CD4-positive, alpha-beta T cell treated with Interleukin-1 beta for 1 hour (primary cell): ENCODE measurements at places on chromosomes 5 and 9.

GRCh38 chr5:60277941-60278340 lies 384.4 kb upstream of the PDE4D start:
- no peak for DNase-seq

- DNase-seq, result no peak
These were observed 79.4 kb upstream of the NREP start for GRCh38 chr5:111836426-111836825.

DNA sequence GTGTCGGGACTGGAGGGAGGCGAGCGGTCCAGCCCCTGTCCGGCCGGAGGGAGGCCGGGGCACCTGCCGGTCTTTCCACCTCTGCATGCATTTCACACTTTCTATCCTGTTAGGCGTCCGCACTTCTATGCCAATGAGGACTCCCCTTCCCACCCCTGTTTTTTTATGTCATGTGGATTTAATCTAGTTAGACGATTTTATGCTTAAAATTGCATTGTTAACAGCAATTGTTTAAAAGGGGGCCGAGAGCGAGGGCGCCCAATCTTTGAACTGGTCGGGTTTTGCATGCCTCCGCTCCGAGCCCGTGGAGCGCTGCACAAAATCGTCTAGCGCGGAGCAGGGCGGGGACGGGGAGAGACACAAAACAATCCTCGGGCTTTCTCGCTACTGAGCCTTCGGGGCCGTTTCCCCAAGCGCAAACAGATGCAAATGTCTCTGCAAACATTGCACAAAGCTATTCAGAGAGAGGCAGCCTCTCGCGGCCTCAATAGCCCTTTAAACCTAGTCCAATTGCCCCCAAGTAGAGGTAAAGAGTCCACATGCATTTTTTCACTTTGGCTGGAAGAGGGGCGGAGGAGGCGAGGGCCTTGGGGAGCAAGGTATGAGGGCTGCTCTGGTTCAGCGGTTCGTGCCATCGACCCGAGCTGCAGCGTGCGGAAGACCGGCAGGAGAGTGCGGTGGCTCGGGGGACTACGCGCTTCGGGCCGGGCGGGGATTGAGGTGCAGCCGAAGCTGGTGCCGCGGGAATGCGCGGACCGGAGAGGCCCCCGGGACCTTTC lies 37.5 kb upstream of the TIFAB start:
- no peak for DNase-seq

DNA sequence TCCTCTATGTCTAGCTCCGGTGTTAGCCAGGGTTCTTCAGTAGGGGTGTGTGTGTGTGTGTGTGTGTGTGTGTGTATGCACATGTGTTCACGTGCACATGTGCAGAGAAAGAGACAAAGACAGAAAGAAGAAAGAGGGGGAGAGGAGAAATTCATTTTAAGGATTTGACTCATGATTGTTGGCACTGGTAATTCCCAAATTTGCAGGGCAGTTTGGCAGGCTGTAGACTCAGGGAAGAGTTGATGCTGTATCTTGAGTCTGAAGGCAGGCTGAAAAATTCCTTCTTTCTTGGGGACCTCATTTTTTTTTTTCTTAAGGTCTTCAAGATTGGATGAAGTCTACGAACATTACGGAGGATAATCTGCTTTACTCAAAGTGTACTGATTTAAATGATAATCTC lies 335.7 kb downstream of the NSG2 start:
- DNase-seq, result no peak

- no peak for DNase-seq
These were observed 27.6 kb downstream of the SNCAIP start for GRCh38 chr5:122339591-122339990.

DNA sequence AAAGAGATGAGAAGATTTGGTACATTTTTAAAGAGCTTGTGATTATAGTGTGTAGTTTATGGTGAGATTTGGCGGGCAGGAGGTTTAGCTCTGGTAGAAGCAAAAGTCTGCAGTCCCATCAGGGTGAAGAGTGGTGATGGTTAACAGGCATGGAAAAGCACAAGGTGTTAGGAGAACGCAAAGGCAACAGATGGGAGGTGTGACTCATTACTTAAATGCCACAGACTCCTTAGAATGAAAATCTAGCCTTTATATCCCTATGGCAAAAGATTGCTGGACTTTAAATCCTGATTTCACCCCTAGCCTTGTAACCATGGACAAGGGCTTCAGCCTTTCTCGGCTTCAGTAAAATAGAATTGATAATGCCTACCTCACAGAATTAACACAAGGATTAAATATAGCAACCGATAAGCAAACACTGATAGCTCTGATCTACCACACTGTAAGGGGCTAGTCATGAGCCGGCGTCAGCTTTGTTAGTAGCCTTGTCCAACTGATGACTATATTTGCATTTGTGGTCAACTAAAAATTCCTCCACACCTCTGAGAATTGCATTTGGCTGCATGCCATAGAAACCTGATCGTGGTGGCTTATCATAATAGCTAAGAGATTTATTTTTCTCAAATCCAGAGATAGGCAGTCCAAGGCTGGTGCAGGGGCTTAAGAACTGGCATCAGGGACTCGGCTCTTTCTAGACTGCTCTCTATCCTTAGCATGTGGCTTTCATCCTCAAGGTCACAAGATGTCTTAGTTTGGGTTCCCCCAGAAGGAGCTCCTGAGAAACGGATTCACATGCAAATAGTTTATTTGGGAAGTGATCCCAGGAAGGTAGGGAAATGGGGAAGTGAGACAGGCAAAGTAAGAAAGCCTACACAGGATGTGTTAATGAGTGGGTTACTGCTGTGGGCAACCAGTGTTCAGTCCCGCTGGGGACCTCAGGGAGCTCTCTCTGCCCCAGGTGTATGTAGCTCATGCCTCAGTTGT lies 19.6 kb downstream of the MFAP3 start:
- no peak for DNase-seq

GRCh38 chr9:136875155-136875554 lies 9.0 kb upstream of the EDF1 start:
- DNase-seq, result no peak

DNA sequence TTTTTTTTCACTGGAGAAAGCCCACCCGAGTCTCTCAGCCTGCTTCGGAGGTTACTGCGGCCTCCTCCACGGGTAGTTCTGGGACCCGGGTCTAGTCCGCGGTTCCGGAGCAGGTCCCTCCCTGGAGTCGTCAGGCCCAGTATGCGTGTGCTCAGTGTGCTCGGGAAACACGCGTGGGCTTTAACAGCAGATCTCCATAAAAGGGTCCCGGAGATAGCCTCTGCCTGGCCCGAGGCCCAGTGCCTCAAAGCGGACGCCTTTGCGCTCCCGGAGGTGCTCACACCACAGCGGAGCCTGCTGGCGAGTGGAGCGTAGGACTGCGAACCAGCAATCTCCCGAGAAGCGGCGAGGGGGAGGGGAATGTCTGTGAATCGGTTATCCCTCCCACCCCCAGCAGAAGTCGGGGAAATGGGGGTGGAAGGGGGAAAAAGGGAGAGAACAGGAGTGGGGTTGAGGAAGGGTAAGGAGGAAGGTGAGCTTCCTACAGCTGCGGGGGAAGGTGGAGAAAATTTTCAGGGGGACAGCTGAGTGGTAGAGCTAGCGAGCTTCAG lies 28.7 kb downstream of the CDKN2A start:
- DNase-seq, result peak; percentile 48

DNA sequence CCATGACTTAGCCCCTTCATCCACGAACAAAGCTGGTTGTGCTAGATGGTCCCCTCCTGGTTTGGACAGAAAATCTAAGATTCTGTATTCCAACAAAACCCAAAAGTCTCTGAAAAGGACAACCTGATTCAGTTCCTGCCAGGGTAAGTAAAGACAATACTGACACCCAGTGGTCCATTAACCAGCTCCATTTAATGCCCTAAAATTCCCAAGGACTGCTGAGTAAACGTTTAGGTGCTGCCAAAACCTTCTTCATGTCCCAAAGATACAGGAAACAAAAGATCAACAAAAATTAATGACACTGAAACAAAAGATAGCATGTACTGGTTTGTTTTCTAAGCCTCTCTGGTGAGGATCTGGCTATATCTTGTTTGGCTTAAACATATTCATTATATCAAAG lies 25.3 kb upstream of the PPP1R2B start:
- DNase-seq, result no peak

GRCh38 chr5:7910738-7911428 lies 41.9 kb downstream of the MTRR start:
- DNase-seq, result no peak

DNA sequence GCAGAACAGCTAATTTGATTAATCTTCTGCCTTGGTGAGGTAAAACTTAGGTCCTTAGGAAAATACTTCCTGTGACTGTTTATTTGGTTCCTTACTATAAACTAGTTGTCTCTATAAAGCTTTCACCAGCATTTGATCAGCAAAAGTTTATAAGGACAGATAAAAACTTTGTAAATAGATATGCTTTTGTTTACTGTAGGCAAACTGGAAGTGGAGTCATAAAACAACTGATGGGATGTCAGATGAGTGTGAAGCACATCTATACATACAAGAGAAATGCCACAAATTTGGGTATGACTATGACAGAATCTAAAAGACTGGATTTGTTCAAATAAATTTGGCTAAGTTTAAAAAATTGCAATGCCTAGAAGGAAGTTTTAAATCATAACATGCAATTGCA lies 5.5 kb downstream of the PTGER4 start:
- DNase-seq, result no peak

DNA sequence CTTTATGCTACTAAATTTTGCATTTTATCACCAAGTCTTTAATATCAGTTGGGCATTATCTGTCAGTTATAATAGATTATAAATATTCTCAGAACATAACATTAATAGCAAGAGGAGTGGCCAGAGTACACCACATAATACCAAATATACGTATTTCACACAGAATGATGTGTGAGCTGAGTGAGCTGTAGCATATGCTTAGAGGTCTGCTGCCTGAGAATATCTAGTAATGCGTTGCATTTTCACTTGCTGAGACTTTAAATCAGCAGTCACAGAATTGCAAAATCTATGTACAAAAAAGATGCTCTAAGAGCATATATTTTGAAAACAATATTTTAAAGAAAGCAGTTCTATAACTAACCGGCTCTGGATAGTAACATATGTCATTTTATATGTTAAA lies 921.1 kb upstream of the EDIL3 start:
- no peak for DNase-seq

DNA sequence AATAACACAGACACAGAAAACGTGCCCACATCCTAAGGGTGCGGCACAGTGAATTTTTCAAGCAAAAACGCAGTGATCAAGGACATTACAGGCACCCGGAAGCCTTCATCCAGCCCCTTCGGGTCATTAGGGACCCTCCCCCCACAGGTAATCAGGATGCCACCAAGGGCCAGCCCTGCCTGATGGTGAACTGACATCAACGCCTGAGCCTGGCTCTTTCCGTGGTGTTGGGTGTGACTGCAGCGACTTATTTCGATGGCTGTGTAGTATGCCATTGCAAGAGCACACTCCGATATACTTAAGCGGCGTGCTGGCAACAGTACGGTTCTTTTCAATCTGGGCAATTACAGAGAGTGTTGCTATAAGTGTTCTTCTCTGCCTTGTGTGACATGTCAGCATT lies 310.0 kb upstream of the IRX1 start:
- DNase-seq, result no peak

DNA sequence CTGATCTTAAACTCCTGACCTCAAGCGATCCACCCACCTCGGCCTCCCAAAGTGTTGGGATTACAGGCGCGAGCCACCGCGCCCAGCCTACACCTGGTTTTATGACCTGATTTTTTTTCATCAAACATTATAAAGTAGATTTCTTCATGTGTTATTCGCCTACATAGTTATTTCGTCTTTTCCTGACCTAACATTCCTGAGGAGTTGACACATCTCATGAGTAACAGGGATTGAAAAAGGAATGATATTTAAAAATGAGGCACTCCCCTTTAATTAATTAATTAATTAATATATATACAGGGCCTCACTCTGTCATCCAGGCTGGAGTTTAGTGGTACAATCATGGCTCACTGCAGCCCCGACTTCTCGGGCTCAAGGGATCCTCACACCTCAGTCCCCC lies 20.2 kb upstream of the MTMR12 start:
- DNase-seq, result no peak
